Uterus (tissue), 4 donors: ENCODE measurements at places on chromosomes 3 and 15. TPM values are rescaled to one million over a fixed set of nuclear protein-coding genes. Genes with fewer than 3 reads are reported as not detected.

Gene CLDN18
- not detected for total RNA-seq

DNA sequence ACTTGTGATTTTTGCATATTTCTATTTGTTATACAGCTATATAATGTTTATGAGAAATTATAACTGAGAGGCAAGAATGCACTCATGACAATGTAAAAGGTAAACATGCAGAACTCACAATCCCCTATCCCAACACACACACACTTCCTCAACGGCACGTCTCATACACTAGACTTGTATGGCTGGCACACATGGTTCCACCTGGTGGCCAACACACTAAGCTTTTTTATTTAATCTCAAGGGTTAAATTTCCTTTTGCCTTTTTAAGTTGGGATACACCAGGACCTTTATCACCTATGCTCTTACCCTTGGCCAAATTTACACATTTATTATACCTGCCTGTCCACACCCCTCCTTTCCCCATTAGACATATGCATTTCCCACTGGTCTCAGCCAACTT lies 88.6 kb upstream of the PSMD6 start:
- H3K36me3 ChIP-seq: no peaks in the 10 kb centered on the region
- DNase-seq: no peak
- no peak overlapping the region for H3K27ac ChIP-seq
- H3K27me3 ChIP-seq: no peaks in the 10 kb centered on the region
- no peaks in the 10 kb centered on the region for H3K4me1 ChIP-seq

Gene TRPM1
- not detected for total RNA-seq

DNA sequence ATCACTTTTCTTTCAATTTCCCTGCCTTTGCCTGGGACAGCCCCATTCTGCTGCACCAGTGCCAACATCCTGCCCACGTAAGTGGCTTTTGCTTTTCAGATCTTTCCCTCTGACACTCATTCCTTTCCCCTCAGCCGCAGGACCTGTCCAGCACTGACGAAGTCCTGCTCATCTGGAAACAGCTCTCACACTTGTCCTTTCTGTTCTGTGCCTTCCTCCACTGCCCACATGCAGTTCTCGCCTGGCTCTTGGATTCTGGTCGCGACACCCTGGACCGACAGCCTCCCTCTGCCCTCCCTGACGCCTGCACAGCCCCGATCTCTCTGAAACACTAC lies 99.7 kb downstream of the ADCY5 start:
- no peak overlapping the region for H3K27ac ChIP-seq
- H3K36me3 ChIP-seq: no peaks in the 10 kb centered on the region
- no peak for DNase-seq
- no peak overlapping the region for H3K4me3 ChIP-seq

Gene KNG1
- not detected for total RNA-seq

Gene FRMD4B
- total RNA-seq: 19.5 TPM

DNA sequence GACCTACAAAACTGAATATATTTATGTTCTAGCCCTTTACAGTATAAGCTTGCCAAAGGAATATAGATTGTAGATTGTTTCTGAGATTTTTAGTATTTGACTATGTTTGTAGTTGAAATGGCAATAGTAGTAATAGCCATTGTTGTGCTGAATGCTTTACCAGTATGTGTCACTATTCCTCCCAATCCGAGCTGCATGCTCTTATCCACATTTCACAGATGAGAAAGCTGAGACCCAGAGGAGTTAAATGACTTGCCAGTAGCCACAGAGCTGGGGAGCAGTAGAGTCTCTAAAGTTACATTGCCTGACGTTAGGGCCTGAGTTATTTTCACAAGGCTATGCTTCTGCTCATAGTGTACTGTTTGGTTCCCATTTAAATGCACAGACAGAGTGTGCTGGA lies 3.3 kb upstream of the GLB1 start:
- H3K27me3 ChIP-seq: no peaks in the 10 kb centered on the region
- no peak overlapping the region for H3K27ac ChIP-seq
- H3K36me3 ChIP-seq: no peaks in the 10 kb centered on the region
- no peak for DNase-seq
- no peaks in the 10 kb centered on the region for H3K4me1 ChIP-seq

Gene ADGRG7
- total RNA-seq: not detected

GRCh38 chr15:43534897-43535296 lies 17.5 kb downstream of the MAP1A start:
- H3K27ac ChIP-seq: no peak overlapping the region
- no peaks in the 10 kb centered on the region for H3K4me1 ChIP-seq
- H3K27me3 ChIP-seq: no peaks in the 10 kb centered on the region
- no peak overlapping the region for H3K4me3 ChIP-seq
- H3K36me3 ChIP-seq: no peaks in the 10 kb centered on the region
- DNase-seq: no peak

DNA sequence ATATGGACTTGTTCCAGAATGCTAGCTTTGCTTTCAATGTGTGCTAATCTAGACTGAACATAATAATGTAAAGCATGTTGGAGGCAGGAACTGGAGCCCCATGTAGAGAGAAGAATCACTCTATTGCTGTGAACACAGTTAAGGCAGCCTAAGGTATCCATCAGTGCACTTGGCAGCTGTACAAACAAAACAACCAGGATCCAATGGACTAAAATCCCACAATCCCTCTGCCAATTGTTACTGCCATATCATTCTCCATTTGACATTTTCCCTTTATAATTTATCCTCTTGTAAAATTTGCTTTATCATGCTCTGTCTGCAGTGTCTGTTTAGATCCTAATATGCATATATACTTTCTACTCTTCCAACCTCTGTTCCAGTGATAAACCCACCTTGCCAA lies 756.8 kb upstream of the LMCD1 start:
- H3K4me1 ChIP-seq: no peaks in the 10 kb centered on the region
- DNase-seq: no peak
- H3K36me3 ChIP-seq: no peaks in the 10 kb centered on the region
- H3K27ac ChIP-seq: no peak overlapping the region
- no peaks in the 10 kb centered on the region for H3K27me3 ChIP-seq

- peak; percentile 88 for DNase-seq
- no peaks in the 10 kb centered on the region for H3K27me3 ChIP-seq
- H3K36me3 ChIP-seq: no peaks in the 10 kb centered on the region
- H3K4me3 ChIP-seq: no peak overlapping the region
- H3K4me1 ChIP-seq: peaks cover 25% of the 10 kb centered on the region
Measured at GRCh38 chr3:50604628-50605588, 6.7 kb downstream of the CISH start.

GRCh38 chr3:188812198-188812597 lies 359.6 kb upstream of the TPRG1 start:
- H3K27me3 ChIP-seq: no peaks in the 10 kb centered on the region
- no peaks in the 10 kb centered on the region for H3K36me3 ChIP-seq
- H3K4me3 ChIP-seq: no peak overlapping the region
- peaks cover 5% of the 10 kb centered on the region for H3K4me1 ChIP-seq
- no peak overlapping the region for H3K27ac ChIP-seq

GRCh38 chr3:196219194-196219969 lies 3.0 kb downstream of the SLC51A start:
- H3K27me3 ChIP-seq: no peaks in the 10 kb centered on the region
- H3K4me3 ChIP-seq: peak overlapping the region; percentile 11
- H3K4me1 ChIP-seq: no peaks in the 10 kb centered on the region
- no peak overlapping the region for H3K27ac ChIP-seq
- no peaks in the 10 kb centered on the region for H3K36me3 ChIP-seq

Gene ACAN
- total RNA-seq: 6.9 TPM

- H3K27me3 ChIP-seq: no peaks in the 10 kb centered on the region
- no peak overlapping the region for H3K27ac ChIP-seq
- no peaks in the 10 kb centered on the region for H3K36me3 ChIP-seq
- no peaks in the 10 kb centered on the region for H3K4me1 ChIP-seq
- H3K4me3 ChIP-seq: no peak overlapping the region
- DNase-seq: no peak
Measured at GRCh38 chr3:185270262-185270955, 16.6 kb upstream of the EHHADH start.

GRCh38 chr3:177642042-177642803 lies 444.9 kb upstream of the TBL1XR1 start:
- no peak overlapping the region for H3K27ac ChIP-seq
- no peak for DNase-seq
- H3K4me1 ChIP-seq: no peaks in the 10 kb centered on the region
- H3K27me3 ChIP-seq: no peaks in the 10 kb centered on the region
- no peaks in the 10 kb centered on the region for H3K36me3 ChIP-seq
- no peak overlapping the region for H3K4me3 ChIP-seq

- H3K27ac ChIP-seq: no peak overlapping the region
- no peak for DNase-seq
- no peaks in the 10 kb centered on the region for H3K27me3 ChIP-seq
- H3K4me3 ChIP-seq: no peak overlapping the region
- no peaks in the 10 kb centered on the region for H3K4me1 ChIP-seq
Measured at GRCh38 chr3:81951636-81952035, 190.2 kb upstream of the GBE1 start.

DNA sequence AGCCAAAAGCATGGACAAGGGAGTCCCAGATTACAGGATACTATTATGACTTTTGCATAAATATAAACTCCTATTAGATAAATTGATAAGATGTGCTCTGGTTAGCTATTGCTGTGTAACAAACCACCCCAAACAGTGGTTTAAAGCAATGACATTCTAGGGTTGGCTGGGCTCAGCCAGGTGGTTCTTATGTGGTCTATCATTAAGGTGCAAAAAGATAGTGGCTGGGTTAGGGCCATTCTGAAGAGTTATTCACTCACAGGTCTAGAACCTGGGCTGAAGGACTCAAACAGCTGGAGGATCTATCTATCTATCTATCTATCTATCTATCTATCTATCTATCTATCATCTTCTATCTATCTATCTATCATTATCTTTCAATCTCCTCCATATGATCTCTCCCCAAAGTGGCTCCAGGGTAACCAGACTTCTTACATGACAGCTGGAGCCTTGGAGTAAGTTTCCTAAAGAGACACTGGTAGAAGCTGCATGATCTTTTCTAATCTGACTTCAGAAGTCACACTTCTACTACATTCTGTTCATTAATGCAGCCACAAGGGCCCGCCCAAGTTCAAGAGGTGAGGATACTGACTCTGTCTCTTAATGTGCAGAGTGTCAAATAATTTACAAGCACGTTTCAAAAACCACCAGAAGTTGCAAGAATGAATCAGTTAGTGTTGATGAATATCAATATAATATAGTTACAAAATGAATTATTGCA lies 74.9 kb upstream of the XCR1 start:
- H3K4me3 ChIP-seq: no peak overlapping the region
- H3K4me1 ChIP-seq: no peaks in the 10 kb centered on the region
- no peaks in the 10 kb centered on the region for H3K36me3 ChIP-seq
- no peaks in the 10 kb centered on the region for H3K27me3 ChIP-seq
- DNase-seq: no peak

DNA sequence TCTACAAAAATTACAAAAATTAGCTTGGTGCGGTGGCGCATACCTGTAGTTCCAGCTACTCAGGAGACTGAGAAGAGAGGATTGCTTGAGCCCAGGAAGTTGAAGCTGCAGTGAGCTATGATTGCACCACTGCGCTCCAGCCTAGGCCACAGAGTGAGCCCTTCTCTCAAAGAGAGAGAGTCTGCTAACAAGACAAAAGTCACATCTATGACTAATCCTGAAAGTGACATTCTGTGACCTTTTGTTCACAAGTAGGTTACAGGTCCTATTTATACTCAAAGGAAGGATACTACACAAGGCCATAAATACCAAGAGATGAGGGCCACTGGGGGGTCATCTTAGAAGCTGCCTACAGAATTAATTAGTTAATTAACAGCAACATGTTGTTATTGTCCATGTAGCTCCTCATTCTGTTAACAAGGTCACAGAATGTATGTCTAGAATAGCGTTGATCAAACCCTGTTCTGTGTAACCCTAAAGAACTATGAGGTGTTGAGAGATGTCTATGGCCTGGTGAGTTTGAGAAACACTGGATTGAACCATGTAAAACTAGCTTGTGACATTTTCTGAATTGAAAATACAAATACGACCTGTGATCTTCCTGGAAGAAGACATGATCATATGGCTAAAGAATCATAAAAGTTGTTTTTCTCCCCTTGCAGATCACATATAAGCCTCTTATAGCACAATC lies 97.0 kb downstream of the SAMMSON start:
- H3K27me3 ChIP-seq: no peaks in the 10 kb centered on the region
- H3K4me3 ChIP-seq: no peak overlapping the region
- H3K27ac ChIP-seq: no peak overlapping the region
- H3K4me1 ChIP-seq: no peaks in the 10 kb centered on the region
- DNase-seq: no peak

Gene LRRC34
- 1.3 TPM for total RNA-seq

DNA sequence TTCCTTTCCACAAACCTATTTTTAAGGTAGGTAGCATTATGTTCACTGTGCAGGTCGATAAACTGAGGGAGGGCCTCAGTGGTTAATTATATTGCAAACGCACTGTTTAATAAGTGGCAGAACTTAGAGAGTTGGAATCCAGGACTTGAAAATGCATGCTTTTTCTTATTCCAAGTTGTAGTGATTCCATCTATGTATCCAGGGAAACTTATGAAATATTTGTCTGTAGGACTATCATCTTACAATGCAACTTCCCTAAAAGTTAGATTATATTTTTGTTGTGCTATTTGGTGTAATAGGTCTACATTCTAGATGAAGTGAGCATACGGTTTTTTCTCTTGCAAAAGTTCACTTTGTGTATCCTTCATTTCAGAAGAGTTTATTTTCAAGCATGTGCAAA lies 419.5 kb downstream of the NAALADL2 start:
- no peaks in the 10 kb centered on the region for H3K36me3 ChIP-seq
- DNase-seq: no peak
- no peak overlapping the region for H3K27ac ChIP-seq
- H3K4me1 ChIP-seq: no peaks in the 10 kb centered on the region
- H3K4me3 ChIP-seq: no peak overlapping the region

DNA sequence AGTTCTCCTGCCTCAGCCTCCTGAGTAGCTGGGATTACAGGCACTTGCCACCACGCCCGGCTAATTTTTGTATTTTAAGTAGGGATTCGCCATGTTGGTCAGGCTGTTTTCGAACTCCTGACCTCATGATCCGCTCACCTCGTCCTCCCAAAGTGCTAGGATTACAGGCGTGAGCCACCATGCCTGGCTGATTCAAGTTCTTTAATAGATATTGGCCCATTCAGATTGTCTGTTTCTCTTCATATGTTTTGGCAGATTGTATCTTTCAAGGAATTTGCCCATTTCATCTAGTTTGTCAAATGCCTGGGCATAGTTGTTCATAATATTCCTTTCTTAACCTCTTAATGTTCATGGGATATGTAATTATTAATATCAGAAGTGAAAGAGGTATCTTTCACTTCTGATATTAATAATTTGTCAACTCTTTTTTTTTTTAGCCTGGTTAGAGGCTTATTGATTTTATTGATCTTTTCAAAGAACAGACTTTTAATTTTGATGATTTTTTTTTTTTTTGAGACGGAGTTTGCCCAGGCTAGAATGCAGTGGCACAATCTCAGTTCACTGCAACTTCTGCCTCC lies 40.2 kb upstream of the ZFAND6 start:
- no peak for DNase-seq
- no peaks in the 10 kb centered on the region for H3K27me3 ChIP-seq
- no peaks in the 10 kb centered on the region for H3K4me1 ChIP-seq
- no peaks in the 10 kb centered on the region for H3K36me3 ChIP-seq
